CD4-positive, alpha-beta T cell treated with Interferon alpha-2 for 1 hour (primary cell): ENCODE measurements at places on chromosomes 2 and 18.

- DNase-seq = no peak
These were observed 93.5 kb downstream of the TNS1 start for GRCh38 chr2:217909156-217909820.

DNA sequence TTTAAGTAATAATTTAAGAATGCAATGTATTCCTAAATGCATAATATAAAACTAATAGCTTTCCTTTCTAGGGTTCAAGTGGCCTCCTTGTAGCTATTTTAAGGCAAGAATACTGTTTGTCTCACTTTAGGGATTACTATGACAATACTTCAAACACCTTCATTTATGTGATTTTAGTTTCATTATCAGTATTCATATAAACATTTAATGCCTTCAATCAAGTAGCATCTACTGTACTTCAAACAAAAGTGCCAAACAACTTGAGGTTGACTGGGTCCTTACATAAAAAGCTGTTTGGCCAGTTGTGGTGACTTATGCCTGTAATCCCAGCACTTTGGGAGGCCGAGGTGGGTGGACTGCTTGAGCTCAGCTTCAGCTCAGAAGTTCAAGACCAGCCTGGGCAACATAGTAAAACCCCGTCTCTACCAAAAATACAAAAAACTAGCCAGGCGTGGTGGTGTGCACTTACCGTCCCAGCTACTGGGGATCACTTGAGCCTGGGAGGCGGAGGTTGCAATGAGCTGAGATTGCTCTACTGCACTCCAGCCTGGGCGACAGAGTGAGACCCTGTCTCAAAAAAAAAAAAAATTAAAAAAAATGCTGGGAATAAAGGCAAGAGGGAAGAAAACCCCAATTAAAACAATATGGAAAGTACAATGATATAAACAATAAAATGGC lies 9.3 kb downstream of the MEX3C start:
- no peak for DNase-seq

- no peak for DNase-seq
These were observed 14.7 kb downstream of the PCARE start for GRCh38 chr2:29059624-29060023.

- DNase-seq = no peak
These were observed 137.7 kb downstream of the ALK start for GRCh38 chr2:29783666-29784065.

GRCh38 chr2:26934335-26934724 lies 36.1 kb upstream of the MAPRE3 start:
- no peak for DNase-seq

DNA sequence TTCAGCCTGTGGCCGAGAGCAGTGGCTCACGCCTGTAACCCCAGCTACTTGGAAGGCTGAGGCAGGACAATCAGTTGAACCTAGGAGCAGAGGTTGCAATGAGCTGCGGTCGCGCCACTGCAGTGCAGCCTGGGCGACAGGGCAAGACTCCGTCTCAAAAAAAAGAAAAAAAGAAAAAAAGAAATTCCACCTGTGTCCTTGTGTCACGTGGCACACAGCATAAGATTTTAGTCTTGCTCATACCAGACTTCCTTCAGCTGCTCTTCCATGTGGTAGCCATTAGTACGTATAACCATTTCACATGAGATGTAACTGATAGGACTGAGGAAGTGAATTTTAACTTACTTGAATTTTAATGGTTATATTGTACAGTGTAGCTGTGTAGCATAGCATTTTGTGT lies 4.0 kb downstream of the NOP58 start:
- peak; percentile 49 for DNase-seq

GRCh38 chr2:19802086-19802841 lies 99.5 kb downstream of the TTC32 start:
- DNase-seq = no peak
